RWPE1 (cell line): ENCODE measurements at places on chromosomes 5 and 9.
A peak's percentile ranks its signal among the peaks of the same experiment; 100 is the strongest.

- DNase-seq, result no peak
Measured at GRCh38 chr9:105308461-105309341, 64.2 kb downstream of the SLC44A1 start.

DNA sequence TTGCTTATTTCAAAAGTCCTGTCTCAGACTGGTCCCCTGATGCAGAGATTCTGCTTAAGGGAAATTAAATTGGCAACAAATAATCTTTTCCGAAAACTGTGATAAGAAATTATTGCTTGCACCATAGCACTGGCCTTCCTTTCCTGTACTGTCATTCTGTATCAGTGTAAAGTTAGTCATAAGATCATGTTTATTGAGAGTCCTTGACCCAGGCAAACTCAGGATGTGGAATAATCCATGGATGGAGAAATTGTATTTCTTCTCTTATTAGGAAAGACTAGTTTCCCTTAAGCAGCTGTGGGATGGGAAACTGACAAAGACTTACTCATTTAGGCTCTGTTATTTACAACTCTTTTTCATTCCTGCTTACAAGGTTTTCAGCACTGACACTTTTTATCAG, 83.0 kb upstream of the RANBP6 start:
- no peak for DNase-seq

DNA sequence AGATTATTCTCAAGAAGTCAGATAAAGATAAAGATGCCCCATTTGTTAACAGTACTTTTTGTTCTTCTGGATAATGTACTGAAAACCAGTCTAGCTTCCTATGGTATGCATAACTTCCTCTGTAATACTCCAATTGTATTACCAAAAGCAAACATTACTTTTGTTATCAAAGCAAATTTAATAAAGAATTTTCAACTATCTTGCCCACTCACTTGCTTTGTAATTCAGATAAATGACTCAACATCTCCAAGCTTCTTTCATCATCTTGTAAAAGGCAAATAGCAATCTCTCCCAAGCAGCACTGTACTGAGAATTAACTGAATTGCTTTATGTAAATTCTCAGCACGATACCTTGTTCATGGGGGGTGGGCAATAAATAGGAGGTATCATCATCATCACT, 98.3 kb downstream of the NFIB start:
- no peak for DNase-seq

DNA sequence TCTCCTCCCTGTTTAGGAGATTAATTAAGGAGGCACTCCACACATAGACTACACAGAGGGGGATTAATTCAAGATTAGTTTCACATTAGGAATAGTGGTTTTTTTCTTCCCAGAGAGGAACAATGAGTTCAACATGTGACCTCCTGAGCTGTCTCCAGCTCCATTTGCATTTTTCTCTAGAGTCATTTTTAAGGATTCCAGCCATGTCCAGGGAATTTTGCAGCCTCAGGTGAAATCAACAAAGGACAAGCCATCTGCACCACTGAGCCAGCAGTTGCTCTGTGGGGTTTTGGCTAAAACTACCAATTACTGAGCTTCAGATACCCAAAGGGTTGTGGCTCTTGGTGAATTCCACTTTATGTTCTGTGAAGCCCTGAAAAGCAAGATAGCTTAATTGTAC, 258.5 kb upstream of the PPP1R2B start:
- no peak for DNase-seq

DNA sequence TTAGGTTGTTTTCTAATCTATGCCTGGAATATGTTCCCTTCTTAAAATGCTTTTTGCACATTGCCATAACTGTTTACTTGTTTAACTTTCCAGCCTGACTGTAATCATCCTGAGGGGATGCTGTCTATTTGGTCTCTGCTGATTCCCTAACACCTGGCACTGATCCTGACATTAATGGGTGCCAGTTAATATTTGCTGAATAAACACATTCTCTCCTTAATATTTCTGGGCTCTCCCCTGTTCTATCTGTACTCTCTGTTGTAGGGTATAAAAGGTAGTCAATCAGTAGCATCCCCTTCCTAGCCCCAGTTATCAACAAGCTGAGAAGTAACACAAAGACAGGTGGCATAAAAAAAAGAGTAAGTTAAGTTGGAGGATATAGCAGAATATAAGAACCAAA, 21.3 kb upstream of the SLC31A2 start:
- no peak for DNase-seq

DNA sequence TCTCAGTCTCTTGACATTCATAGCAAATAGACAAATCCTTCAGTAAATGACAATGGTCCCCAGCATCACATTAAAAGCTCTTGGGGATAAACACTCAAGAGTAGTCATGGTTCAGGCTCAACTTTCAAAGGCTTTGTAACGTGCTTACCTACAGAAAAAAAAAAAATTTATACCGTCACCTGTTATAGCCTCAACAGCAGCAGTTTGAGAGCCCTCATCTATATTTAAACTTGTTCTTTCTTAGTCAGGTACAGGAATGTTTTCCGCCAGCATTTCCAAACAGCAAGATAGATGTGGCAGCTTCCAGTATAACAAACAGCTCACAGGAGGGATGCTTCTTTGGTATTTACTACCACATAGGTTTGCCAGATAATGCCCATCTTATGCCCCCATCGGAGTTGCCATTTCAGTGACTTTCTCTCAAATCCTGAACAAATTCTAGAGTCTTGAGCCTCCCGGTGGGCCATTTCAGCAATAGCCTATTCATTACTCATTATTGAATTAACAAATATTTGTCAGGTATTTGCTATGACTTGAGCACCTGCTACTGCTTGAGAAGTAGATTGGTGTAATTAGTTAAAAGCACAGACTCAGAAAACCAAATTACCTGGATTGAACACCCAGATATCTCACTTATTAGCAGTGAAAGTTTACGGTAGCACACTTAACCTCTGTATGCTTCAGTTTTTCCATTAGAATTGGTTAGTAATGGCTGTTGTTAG, 470.0 kb downstream of the EBF1 start:
- DNase-seq, result no peak

DNA sequence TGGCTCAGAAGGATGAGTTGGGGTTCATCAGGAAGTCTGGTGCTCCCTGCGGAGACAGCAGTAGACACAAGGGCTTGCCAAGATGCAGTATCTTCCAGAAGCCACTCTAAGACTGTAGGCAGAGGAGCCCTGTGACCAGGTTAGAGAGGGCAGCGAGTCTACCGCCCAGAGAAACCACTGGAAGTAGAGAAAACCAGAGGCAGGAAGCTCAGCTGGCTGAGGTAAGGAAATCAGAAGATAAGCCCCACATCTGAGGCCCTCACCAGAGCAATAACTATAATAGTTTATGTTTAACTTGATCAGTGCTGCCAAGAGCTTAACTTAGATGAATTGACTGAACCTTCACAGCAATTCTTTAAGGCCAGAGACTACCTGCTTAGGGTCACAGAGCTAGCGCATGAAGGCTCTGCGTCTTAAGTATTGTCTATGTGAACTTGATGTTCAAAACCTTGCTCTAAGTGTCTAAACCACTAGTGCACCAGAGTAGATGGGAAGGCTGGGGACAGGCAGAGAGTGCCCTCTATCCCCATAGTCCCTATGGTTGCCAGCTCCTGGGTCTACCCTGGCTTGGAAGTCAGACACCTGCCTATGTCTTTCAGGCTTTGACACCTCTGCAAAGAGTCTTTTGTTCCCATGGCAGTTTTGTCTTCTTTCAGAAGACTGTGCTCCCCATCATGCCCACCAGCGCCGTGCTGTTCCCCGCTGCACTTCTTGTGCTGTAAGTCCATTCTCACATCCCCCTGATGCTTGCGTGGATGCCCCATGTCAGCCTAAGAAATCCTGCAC, 228.2 kb upstream of the KLF4 start:
- no peak for DNase-seq

DNA sequence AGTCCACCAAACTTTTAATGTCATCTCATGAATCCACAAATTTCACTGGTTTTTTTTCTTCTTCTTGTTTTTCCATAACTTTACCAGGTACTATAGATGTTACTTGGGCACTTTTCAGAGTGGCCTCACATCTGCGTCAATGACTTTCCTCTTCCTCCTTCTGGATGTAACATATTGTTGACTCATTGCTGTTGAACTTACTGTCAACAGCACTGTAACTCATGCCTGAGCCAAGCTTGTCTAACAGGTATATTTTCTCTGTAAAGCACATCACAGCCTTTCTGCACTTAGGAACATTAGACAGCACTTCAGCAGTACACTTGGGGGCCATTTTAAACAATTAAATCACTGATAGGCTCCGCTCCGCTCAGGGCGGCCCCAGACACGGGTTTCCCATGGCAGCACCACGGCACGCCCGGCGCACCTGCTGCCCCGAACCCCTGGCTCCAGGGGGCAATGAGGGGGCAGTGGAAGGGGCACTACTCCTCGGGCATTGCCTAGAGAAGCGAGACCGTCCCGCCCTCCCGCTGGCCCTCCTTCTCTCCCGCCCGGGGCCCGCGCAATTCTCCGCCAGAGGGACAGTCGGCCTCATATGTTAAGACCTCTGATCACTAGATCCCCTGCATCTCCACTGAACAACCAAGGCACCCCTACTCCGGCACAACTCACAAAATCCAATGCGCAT, 41.9 kb upstream of the SPATA31C2 start:
- DNase-seq, result no peak

- DNase-seq, result peak; percentile 47
Measured at GRCh38 chr9:97889941-97890887, 32.1 kb downstream of the TRMO start.

DNA sequence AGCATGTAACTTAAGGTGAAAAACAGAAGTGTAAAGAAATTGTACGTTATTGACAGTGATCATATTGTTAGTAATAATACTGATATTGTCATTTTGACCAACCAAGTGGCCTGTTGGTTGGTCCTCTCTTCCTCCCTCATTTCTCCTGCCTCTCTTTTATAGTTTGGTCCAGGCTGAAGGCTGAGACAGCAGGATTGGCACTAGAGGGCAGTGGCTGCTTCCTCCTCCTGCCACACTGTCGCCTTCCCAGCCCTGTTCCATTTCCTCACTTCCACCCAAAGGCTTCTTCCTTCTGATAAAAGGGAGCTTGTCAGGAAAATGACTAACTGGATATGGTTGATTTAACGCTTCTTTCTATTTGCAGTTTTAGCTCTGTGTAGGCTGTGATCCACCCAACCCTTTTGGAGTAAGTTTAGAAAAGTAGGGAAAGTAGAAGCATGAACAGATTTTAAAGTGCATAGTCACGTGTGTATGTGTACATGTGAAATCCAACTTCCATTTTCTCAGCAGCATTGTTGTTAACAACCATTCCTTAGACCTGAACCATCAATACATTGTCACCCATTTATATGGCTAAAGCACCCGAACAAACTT, 35.6 kb downstream of the PTCD2 start:
- peak; percentile 45 for DNase-seq

DNA sequence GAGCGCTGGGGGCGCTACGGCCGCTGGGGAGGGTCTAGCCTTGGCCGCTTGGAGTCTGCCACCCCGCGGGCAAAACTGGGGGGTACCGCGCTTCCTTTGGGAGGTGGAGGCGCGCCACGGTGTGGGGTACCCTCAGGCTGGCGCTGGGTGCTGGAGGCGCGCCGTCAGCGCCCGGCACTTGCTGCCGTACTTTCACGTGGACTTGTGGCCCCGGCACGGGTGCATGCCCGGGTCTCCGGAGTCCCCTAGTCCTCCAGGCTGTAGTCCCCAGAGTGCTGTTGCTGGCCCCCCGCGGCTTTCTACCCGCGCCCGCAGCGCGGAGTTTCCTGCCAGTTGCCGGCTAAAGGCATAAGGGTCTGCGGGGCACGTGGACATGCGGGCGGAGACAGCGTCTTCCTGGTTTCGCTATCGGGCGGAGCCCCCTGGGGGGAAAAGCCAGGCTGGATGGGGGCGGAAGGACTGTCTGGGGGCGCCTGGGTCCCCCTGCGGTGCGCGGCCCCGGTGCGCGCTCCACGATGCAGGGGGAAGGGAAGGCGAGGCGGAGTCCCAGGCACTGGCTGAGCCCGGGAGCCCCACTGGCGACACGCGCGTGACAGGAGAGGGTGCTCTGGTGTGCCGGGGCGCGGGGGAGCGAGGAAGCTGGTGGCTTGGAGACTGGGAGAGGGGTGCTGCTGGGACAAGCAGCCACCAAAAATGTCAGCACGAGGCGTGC, 666 bp downstream of the PPARGC1B start:
- DNase-seq, result peak; percentile 65

- no peak for DNase-seq
Measured at GRCh38 chr5:93303291-93303691, 277.7 kb downstream of the NR2F1-AS1 start.

- no peak for DNase-seq
Measured at GRCh38 chr9:137592767-137593166, 2.5 kb upstream of the ZMYND19 start.

DNA sequence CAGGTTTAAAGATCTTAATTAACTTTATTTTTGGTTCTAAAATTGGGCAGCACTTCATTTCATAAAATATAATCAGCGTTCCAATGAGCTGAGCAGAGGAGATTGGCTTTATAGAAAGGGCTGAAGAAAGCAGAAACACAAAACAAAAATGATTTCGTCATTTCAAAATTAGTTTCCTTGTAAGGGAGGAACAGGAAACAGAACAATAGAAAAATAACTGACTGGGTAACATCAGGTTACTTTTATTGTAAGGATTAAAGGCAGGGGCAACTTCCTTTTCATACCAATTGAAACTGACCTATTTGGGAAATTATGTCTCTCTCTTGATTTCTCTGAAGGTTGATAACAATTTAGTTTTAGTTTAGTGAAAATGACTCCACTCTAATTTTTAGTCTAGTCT, 157.1 kb downstream of the ATP10B start:
- DNase-seq, result no peak

- no peak for DNase-seq
Measured at GRCh38 chr5:151048526-151048925, 28.1 kb downstream of the GPX3 start.

DNA sequence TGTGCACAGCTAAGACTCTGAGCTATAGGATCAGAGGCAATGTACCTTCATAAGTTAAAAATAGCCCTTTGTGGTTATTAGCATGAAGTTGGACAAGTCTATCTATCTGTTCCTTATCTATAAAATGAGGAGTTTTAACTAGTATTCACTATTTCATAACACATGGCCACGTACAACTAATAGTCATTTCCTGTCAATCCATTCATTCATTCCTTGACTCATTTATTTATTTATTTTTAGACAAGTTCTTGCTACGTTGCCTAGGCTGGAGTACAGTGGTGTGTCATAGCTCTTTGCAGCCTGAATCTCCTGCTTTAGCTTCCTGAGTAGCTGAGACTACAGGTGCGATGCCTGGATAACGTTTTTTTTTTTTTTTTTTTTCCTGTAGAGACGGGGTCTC, 92.1 kb downstream of the NR3C1 start:
- DNase-seq, result peak; percentile 69

- DNase-seq, result no peak
Measured at GRCh38 chr5:68838157-68838718, 255.6 kb upstream of the SLC30A5 start.
